ENCODE measurements at places on chromosomes 3 and 15.

GRCh38 chr15:58396181-58396580 is 35.6 kb upstream of the LIPC start:
- peak; percentile 80 for ATAC-seq

- peak; percentile 71 for ATAC-seq
These were observed 16.4 kb upstream of the ZNF609 start for GRCh38 chr15:64443747-64444621.

- no peak for ATAC-seq
These were observed 306.6 kb upstream of the KCNH8 start for GRCh38 chr3:18841422-18842343.

DNA sequence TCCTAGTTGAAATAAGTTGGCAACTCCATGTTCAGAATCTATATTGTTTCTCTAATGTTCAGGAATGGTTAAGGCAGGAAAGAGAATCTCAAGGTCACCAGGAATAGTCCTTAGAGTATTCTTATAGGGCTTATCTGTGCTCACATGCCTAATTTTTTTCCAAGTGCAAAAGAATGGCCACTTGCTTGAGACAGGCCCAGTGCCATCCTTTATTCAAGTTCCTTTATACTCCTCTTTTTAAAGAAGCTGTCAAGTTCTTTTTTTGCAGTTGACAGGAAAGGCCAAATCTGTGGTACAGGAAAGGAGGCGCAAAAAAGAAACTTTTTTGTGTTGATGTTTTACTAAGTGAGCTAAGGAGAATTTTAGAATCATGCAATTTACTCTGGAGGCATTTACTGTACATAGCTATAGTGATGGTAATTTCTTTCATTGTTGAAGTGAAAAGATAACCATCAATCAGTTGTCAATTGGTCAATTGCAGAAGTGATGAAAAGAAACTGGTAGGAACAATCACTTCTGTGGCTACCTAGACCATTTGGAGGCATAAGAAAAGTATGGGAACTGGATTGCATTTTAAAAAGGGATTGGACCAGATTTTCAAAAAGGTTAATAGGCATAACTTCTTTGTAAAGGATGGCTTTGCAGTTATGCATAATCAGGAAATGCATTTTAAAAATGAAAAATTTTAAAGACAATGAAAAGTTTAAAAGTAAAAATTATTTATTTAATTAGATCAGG is 102.5 kb upstream of the SOX2 start:
- no peak for ATAC-seq

- no peak for ATAC-seq
These were observed 72.7 kb downstream of the MB21D2 start for GRCh38 chr3:192844836-192845525.

DNA sequence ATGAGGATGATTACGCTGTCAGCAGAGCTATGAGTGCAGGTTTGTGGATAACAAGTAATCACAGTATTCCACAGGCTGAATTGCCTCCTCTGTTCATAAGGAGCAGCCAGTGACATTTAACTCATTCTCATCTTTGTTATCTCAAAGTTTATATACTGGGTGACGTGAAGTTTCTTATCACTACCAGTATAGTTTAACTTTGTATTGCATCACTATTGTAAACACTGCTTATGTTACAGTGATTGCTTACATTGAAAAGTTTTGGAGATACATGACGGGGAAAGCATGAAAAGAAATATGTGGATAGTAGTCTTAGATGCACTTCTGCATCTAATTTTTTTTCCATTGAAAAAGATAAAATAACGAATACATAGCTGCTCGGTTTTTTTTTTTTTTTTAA is 429.7 kb downstream of the VGLL3 start:
- ATAC-seq, result no peak

GRCh38 chr15:71092056-71092600 is 23.1 kb upstream of the THSD4 start:
- ATAC-seq, result no peak

DNA sequence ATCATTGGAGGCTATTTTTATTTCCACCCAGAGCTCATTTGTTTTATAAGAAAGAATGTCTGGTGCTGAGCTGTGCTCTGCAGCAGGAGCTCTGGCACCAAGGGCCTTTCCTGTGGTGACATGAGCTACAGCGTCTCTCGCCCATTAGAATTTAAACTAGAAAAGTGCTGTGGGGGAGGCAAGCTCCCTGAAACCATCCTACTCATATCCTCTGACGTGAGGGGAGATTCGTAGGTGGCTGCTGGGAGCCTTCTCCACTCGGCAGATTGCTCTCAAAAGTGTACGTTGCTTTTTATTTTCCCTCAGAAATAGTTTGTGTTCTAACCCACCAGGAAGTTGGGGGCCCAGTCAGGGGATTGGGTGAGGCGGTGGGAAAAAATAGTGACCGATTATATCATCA is 76.3 kb upstream of the ARHGEF3 start:
- no peak for ATAC-seq

GRCh38 chr3:160886421-160886820 is 130.4 kb downstream of the PPM1L start:
- no peak for ATAC-seq

GRCh38 chr3:80215191-80215590 is 447.4 kb upstream of the ROBO1 start:
- ATAC-seq, result no peak

DNA sequence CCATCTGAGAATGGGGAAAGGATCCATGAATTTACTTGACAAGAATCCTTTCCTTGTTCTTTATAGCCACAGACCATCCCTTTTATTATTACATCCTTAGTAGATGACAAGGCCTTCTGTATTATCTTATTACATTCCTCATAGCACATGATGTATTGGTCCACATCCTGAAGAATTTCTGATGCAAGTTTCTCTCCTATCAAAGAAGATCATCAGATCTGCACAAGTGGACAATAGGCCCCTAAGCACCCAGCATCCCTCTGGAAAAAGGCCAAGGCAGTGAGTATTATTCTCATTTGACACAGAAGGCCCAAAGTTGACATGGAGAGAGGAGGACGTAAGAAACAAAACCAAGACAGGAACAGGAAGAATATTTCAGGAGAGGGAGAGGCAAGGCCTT is 31.4 kb downstream of the MYL3 start:
- ATAC-seq, result no peak
